NCI-H2029 (cell line): ENCODE measurements at places on chromosomes 1 and 21.
A peak's percentile ranks its signal among the peaks of the same experiment; 100 is the strongest.

- peak; percentile 64 for DNase-seq
Observed at GRCh38 chr1:175172503-175172902, 20.1 kb downstream of the KIAA0040 start.

- peak; percentile 36 for DNase-seq
Observed at GRCh38 chr1:54377040-54377691, 29.0 kb downstream of the SSBP3 start.

GRCh38 chr1:25103164-25103795, 129.0 kb downstream of the SYF2 start:
- no peak for DNase-seq

- peak; percentile 40 for DNase-seq
Observed at GRCh38 chr1:28359592-28360239, 9.8 kb upstream of the PHACTR4 start.

- no peak for DNase-seq
Observed at GRCh38 chr1:109630898-109631512, 11.4 kb downstream of the AMPD2 start.

- DNase-seq: no peak
Observed at GRCh38 chr1:204169858-204170257, 3.7 kb upstream of the REN start.
